ENCODE measurements at places on chromosomes 2 and 18.

GRCh38 chr2:207694811-207695281 is 16.6 kb upstream of the CCNYL1 start:
- DNase-seq: no peak

GRCh38 chr2:22904126-22904684 is 480.8 kb upstream of the KLHL29 start:
- DNase-seq: no peak

DNA sequence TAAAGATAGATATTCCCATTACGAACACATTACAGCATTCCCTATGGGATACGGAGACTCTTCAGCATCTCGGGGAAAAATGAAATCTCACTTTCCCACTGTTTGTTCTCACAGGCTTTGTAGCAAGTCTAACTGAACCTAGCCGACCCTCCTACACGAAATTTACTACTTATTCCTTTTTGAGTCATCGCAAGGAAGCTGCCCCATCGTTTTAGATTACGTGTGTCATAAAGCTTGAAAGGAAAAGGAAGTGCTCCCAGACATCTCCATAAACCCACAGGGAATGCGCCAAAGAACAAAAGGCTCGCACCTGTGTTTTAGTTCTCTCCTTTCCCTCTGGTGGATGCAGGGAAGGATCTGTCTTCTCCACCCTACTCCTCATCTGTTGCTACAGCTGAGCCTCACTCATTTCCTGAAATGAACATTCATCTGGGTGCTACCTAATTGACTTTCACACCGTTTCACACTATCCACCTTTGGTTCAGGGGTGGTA is 76.2 kb upstream of the STK39 start:
- DNase-seq: no peak

GRCh38 chr18:50334546-50335152 is 40.2 kb upstream of the SKA1 start:
- DNase-seq: no peak

GRCh38 chr2:124308319-124309062 is 283.4 kb downstream of the CNTNAP5 start:
- no peak for DNase-seq

DNA sequence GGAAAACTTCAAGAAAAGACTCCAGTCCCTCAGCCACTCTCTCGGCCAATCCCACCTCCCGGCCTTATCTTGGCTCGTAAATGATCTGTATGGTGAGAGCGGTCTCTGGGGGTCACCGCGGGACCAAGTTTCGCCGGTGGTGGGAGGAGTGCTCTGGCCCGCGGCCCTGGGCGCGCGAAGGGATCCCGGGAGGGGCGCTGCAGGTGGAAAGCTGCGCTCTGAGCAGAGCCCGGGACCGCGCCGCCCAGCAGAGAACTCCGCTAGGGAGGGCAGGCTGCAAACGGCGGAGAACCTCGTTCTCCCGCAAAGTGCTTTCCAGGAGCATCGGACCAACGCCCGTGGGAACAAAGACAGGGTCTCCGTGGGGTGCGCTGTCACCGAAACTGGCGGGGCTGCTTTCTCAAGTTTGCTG is 622 bp downstream of the LRP2 start:
- no peak for DNase-seq

DNA sequence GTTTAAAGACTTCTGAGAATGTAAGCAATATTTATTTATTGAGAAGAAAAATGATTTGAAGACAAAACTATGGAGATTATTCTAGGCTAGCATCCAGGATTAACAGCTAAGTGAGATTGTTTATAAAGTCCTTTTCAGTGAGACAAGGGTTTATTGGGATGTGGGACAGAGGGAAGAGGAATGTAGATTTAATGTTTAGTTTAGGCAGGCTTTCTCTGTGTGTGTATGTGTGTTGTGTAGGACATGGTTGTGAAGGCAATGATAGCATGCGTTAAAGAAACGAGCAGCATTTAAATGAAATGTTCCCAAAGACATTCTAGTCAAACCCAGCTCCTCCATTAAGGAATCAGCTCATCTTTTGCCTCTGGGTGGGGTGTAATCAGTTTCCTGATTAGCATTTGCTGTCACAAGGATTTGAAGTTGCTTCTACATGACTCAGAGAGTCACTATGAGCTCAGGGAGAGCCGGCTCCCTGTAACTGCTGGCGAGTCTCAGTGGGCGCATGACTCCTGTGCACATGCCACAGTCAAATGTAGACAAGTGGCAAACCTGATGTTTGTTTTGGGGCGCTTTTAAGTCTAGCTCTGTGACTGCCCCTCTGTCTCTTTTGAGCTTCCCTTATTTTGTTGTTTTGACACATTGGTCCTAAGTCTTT is 442.2 kb upstream of the CELF4 start:
- no peak for DNase-seq

- no peak for DNase-seq
Observed at GRCh38 chr18:32368170-32368569, 102.5 kb downstream of the GAREM1 start.

DNA sequence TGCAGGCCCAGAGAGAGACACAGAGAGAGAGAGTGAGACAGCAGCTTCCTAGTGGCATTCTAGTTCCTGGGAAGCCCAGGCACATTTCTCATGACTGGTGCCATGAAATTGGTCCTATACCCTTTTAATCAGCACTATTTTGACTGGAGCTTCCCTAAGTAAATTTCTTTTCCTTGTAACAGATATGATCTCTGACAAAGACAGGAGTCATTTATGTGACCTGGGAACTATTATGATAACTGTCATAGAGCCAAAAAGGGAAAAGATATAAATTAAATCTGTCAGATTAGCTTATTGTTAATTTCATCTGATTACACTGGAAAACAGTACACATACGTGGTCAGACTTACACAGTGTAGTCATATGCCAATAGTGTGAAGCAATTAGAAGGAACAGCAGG is 161.3 kb upstream of the HNRNPA3 start:
- DNase-seq: no peak

DNA sequence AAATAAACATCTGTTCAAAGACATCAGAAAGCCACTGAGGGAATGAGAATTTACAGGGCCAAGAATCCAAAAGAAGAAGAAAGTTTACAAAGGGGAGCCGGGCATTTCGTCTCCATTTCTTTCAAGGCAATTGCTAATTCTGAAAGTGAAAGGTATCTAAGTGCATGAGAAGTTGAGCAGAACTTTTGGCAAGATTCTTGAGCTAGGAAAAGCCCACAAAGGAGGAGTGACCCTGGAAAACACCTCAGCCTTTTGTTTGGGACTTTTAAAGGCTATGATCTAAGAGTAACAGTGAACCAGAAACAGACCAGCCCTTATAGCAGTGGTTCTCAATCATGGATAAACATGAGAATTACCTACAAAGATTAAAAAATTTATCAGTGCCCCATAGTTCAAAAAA is 87.4 kb downstream of the MDH1 start:
- no peak for DNase-seq

- DNase-seq: no peak
Observed at GRCh38 chr18:11877497-11878135, 26.4 kb downstream of the CHMP1B start.

DNA sequence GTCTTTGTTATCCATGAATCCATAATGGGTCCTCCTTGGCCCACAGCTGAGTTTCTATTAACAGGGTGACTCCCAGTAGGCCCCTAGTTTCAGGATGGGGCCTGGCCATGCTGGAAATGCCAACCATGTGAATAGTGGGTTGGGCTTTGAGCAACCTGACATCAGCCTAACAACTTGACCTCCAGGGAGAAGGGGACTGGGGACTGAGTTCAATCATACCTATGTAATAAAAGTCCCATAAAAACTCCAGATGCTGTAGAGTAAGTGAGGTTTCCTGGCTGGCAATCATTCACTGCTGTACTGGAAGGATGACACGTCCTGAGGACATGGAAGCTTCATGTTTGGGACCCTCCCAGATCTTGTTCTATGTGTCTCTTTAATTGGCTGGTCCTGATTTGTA is 7.9 kb downstream of the REV1 start:
- no peak for DNase-seq

- no peak for DNase-seq
Observed at GRCh38 chr2:215793747-215794595, 219.4 kb downstream of the MREG start.

DNA sequence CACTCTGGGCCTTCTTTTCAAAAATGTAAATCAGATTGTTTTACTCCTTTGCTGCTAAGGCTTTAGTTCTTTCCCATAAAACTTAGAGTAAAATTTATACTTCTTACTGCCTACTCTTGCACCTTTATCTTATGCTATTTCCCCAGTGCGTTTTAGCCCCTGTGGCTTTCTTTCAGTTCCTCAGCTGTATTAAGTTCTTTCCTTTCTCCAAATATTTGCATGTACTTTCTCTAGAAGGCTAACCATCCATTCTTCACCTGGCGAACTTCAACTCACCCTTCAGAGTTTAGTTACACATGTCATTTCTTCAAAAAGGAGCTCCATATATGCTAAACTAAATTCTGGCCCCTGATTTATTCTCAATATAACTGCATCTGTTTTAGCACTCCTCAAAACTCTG is 160.7 kb downstream of the FSHR start:
- DNase-seq: no peak

DNA sequence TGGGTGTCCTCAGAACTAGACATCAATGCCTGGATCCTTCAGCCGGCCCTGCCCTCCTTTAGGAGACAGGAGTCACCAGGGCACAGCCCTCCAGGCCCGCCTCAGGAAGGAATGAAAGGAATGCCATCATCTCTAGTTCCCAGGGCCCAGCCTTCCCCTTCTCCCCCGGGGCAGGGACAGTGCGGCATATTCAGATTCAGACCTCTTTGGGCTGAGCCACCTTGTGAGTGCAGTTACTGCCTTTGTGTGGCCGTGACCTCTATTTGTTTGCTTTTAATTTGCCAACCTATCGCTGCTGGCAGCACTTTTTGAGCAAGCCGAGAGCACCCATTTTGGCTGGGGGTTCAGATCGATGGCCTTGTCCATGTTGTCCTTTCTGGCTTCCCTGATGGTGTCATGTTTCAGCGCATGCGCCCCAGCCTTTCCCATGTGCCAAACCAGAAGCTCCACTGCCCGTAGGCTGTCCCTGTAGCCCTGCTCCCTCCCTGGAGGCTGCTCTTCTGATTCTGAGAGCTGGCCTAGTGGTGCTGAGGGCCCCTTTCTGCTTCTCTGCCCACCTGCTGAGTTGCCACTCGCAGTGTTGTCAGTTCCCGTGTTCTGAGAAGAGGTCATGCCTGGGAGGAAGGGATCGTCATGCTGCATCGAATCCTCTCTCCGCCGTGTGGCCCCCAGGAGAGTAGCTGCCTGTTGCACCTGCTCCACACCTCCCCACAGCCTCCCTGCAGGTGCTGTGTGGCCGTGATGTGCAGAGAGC is 10.9 kb downstream of the ANKRD23 start:
- DNase-seq: no peak

DNA sequence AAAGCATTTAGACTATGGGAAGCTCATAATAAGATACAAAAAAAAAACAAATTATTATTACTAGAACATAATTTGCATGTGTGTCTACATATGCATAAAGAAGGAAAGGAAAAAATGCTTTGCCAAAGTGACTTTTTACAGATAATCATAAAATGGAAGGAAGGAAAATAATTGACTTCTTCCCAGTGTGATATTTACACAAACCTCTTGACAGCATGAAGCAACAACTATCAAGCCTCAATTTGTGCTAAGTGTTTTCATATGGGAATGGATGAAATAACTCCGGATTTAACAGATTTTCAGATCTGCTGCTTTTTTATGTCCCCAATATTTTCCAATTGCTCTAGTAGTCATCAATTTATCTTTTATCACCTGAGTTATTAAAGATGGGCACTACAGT is 275.9 kb upstream of the REG3G start:
- no peak for DNase-seq

GRCh38 chr2:64203858-64204632 is 59.8 kb upstream of the PELI1 start:
- no peak for DNase-seq
